ENCODE measurements at places on chromosomes 2 and 18.
A peak's percentile ranks its signal among the peaks of the same experiment; 100 is the strongest.

GRCh38 chr2:168135121-168135520 is 112.3 kb downstream of the STK39 start:
- DNase-seq = no peak

DNA sequence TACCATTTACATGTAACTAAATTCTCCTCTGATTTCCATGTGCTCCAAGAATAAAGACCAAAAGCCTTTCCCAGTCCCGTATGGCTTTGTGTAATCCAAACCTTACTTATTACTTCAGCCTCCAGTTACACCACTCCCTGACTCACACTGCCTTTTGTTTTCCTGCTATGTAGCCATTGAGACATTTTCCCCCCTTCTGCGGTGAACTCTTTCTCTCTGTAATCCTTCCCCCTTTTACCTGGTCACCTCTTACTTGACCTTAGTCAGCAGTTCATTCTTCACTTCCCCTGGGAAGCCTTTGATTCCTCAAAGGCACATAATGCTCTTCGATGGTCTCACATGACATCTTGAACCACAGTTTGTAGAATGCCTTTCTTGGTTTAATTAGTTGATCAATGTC is 256.0 kb upstream of the FANCL start:
- DNase-seq = no peak

DNA sequence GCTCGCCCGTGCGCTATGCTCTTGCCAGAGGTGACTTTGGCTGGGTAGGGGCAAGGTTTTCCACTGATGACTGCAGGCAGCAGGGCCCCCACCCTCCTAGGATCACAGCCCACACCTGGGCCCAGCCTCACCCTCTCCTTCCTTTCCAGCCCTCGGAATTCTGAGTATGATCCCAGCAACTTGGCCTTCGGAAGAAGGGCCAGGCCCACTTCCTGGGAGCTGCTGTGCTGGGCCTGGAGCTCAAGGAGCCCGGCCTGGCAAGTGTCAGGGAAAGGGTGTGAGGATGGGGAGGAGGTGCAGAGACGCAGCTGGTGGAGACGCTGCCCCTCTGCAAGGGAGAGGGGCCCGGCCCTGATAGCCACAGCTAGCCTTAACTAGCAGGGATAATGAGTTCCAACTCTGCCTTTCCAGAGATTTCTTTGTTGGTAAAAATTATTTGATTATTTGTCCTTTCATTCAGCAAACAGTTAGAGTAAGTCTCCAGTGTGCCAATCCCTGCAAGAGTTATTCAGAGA is 1.7 kb upstream of the CNDP1 start:
- DNase-seq = no peak

DNA sequence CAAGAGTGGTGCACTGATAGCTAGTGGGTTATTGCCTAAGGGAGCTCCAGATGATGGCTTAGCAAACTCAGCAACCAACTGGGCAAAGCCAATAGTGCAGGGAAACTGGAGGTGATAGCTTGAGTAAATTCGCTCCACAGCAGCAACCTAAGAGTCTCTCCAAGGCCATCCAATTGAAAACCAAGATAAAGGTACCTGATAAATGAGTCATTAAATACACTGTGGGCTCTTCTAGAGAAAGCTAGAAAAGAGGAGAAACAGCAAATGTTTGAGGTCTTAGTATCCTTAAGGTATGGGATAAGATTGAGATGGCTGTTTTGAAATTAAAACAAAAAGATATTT is 197.8 kb upstream of the ERBB4 start:
- no peak for DNase-seq

GRCh38 chr2:186382932-186383331 is 103.1 kb upstream of the ZC3H15 start:
- no peak for DNase-seq

DNA sequence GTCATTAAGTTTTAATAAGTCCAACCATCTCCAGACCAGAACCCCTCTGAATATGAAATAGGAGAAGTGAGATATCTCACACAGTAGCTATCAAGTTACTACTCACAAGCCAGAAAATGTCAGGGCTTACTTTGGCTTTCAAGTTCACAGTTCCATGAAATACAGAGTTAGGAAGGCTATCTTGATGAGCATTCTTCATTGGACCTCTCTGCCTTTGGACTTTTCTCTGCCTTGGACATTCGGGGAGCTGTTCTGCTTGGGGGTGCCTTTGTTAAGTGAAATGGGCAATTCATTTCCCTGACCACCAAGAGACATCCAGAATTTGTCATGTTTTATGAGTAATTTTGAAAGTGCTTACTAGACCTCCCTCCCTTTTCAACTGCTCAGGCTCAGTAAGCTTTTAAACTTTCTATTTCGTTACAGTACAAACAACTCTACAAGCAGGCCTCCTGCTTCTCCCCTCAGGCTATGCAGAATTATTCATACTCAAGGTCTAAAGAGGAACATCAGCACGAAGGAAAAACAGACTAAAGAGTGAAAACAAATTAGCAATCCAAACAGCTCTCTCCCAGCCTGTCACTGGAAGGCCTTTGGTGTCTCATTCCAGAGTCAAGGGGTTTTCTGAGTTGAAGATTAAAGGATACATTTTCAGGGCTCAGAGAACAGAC is 95.3 kb downstream of the MREG start:
- DNase-seq = peak; percentile 77

- no peak for DNase-seq
Measured at GRCh38 chr2:79801082-79801481, 288.2 kb downstream of the CTNNA2 start.

DNA sequence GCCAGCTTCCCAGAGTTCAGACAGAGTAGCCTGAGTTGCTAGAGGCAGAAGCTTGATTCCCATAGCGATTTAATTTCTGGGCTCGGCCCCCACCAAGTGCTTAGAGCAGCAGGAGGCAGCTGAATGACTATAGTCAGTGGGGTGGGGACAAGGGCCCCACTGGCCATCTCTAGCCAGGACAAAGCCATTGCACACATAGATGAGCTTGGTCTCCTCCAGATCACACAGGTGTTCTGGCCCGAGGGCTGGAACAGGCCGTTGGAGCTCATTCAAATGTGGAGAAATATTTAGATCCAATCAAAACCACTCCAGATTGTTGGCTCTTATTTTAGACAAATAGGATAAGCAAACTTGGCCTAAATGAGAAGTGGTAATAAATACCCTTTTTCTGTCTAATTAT is 287.3 kb upstream of the NCKAP5 start:
- no peak for DNase-seq

DNA sequence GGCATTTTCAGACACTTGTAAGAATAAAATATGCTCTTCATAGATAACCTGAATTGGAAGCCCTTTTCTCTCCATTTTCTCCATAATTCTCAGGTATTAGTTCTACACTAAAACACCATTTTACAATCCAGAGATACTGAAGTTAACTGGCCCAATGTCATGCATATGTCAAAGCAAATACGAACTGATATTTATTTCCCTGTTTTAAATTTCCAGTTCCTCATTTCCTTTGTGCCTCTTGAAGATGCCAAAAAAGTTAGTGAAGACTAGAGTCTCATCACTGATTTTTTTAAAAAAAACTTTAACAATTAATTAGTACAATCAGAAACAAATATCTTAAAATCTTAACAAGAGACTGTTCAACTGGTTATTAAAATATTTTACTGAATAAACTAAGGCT is 52.8 kb upstream of the ITGB6 start:
- no peak for DNase-seq

GRCh38 chr2:46887028-46887885 is 28.3 kb downstream of the MCFD2 start:
- peak; percentile 30 for DNase-seq

DNA sequence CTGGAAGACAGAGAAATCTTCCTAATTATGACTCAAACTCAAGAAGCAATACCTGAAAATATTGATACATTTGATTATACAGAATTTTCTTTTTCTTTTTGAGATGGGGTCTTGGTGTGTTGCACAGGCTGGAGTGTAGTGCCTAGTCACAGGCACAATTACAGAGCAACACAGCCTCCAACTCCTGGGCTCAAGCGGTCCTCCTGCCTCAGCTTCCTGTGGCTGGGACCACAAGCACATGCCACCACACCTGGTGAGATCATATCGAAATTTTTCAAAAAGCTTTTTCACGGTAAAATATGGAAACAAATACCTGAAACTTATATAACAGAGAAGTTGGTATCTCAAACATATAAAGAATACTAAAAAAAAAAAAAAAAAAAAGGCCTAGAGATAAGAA is 27.9 kb downstream of the TGFBRAP1 start:
- no peak for DNase-seq

GRCh38 chr2:95069465-95069864 is 44.0 kb downstream of the MAL start:
- no peak for DNase-seq

- DNase-seq = no peak
Measured at GRCh38 chr2:46002947-46003346, 294.3 kb upstream of the EPAS1 start.

- no peak for DNase-seq
Measured at GRCh38 chr2:213566846-213567245, 282.6 kb downstream of the SPAG16 start.
